Activated T-cell treated with anti-CD3 and anti-CD28 coated beads, Interleukin-2, amount 50 U/mL, for 72 hours (primary cell): ENCODE measurements at places on chromosomes 5 and 9. TPM values are rescaled to one million over a fixed set of nuclear protein-coding genes. Genes with fewer than 3 reads are reported as not detected.

Gene RELL2
- total RNA-seq, result 14.6 TPM

Gene GLRA1
- not detected for total RNA-seq

Gene ADAMTS2
- not detected for total RNA-seq

- DNase-seq, result no peak
- no peaks in the 10 kb centered on the region for H3K4me1 ChIP-seq
- no peak overlapping the region for H3K4me3 ChIP-seq
- no peaks in the 10 kb centered on the region for H3K36me3 ChIP-seq
Measured at GRCh38 chr5:14054965-14055963, 87.9 kb upstream of the TRIO start.

Gene SOHLH1
- total RNA-seq, result not detected
